ENCODE measurements at places on chromosomes 16 and 17. TPM values are rescaled to one million over a fixed set of nuclear protein-coding genes. Genes with fewer than 3 reads are reported as not detected.

Gene HBA1
- total RNA-seq, result not detected

Gene CRYM
- total RNA-seq, result 0.23 TPM

Gene UNC119
- total RNA-seq, result 14.9 TPM

Gene GNGT2
- 32.6 TPM for total RNA-seq

Gene ZNF263
- 27.6 TPM for total RNA-seq

Gene HSD17B1
- total RNA-seq, result 2.2 TPM

Gene DEXI
- 15.1 TPM for total RNA-seq

Gene ABI3
- total RNA-seq, result 29.5 TPM
